ENCODE measurements at places on chromosomes 2 and 18.
A peak's percentile ranks its signal among the peaks of the same experiment; 100 is the strongest.

GRCh38 chr2:208565690-208566416 lies 159.3 kb downstream of the PTH2R start:
- DNase-seq, result no peak

- peak; percentile 57 for DNase-seq
Observed at GRCh38 chr2:62145478-62146100, 50.3 kb upstream of the B3GNT2 start.

DNA sequence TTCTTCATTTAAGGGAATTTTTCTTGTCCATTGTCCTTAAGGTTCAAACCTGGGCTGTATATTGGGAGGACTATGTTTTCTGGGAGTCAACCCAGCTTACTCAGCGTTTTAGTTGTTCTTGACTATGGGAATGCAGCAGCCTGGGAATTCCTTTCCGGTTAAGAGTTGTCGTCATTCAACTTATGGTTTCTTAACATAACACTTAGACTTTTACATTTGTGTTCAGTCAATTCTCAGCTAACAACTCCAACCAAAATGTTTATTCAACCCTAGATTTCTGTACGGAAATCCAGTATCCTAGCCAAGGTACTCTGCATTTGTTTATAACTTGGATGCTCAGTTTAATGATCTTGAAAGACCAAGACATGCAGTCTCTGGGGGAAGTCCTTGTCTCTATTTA lies 960.9 kb downstream of the CBLN2 start:
- DNase-seq, result no peak

GRCh38 chr2:7510353-7510752 lies 593.1 kb downstream of the RNF144A start:
- no peak for DNase-seq

DNA sequence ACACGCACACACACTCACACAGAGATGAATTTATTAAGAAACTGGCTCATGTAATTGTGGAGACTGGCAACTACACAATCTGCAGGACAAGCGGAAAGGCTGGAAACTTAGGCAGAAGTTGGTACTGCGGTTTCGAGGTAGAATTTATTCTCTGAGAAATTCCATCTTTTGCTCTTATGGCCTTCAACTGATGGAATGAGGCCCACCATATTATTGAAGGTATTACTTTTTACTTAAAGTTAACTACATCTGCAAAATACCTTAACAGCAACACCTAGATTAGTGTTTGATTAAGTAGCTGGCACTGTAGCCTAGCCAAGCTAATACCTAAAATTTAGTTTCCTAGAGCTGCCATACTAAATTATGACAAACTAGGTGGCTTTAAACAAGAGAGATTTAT lies 384.0 kb upstream of the UBE2E3 start:
- no peak for DNase-seq

GRCh38 chr2:114614592-114614991 lies 172.2 kb downstream of the DPP10 start:
- DNase-seq, result no peak

- DNase-seq, result no peak
Observed at GRCh38 chr2:109339519-109339966, 210.5 kb downstream of the SH3RF3 start.

DNA sequence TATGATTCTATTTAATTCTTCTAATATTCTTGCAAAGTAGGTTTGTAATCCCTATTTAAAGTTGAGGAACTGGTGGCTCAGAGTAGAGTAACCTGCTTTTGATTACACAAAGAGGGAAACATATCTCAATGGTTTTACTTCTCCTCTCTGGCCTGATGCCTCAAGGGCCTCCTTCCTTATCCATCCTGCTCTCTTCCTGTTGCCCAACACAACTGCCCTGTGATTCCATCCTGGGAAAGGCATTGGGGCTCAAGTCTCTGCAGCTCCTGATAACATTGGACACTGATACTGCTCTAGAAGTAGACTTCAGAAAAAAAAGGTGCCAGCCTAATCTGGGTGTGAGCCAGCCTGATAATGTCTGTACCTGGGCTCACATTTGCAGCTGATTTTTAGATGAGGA lies 75.8 kb downstream of the RDH14 start:
- no peak for DNase-seq
